Iris pigment epithelial cell (primary cell): ENCODE measurements at places on chromosomes 12 and 14.

GRCh38 chr12:122412851-122413433, 9.5 kb downstream of the CLIP1 start:
- peak; percentile 18 for DNase-seq

DNA sequence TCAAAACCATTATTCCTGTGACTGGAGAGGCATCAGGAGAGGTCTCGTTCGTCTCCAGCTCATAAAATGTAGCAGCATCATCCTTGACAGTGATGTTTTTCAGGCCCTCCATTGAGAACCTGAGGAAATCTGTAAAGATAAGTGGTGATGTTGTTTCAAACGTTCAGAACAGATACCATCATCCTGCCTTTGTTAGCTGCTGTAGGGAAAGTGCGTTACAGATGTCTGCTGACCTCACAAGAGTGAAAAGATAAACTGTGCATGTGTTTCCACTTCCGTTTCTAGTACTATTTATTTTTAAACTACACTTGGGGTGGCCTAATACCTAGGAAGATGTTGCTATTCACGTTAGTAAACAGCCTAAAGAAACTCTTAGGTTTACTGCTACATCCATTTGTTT, 28.4 kb downstream of the BCL2L14 start:
- DNase-seq, result peak; percentile 34

DNA sequence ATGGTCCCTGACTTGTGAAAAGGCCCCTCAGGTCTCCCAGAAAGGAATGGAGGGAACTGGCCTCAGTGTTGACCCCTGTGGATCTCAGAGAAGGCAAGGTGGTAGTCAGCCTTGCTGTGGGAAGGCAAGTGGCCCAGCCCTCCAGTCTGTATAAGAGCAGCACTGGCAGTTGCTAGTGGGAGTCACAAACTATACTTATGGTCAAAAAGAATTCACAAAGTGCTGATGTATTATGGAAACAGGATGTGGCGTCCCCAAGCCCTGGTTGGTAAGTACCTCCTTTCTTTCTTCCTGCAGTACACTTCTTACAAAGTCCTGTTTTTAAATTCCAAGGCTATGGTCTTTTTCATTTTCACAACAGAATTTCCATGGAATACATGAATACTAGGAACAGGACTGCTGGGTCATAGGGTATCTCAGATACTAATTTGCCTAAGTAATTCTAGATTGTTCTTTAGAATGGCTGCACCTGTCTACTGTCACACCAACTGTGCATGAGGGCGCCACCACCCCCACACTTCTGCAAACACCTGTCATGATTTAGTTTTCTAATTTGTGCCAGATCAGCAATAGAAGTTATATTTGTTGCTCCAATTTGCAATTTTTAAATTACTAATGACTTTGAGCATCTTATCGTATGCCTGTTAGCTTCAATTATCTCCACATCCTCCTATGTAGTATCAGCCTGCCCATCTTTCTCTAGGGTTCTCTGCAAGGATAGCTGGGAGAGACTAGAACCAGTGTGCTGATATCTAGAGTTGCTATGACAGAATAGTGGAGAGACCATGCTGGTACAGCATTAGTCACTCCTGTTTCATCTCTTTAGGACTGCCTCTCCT, 40.7 kb upstream of the TMEM263 start:
- DNase-seq, result no peak

DNA sequence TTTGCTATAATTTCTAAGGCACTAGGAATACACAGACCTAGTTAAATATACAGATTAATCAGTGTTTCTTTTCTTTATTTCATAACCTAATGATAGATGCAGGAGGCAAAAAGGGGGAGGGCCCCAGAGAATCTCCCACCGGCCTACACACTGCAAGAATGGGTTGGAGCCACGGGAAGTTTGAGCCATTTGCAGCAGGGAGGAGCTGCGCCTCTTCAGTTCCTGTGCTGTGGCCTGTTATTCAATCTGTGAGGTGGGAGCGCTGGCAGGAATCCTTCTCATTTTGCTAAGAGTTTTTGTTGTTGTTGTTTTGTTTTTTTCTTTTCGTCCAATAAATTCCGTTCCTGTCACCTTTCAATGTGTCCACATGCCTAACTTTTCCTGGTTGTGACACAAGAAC, 251.3 kb upstream of the RPL10L start:
- no peak for DNase-seq

DNA sequence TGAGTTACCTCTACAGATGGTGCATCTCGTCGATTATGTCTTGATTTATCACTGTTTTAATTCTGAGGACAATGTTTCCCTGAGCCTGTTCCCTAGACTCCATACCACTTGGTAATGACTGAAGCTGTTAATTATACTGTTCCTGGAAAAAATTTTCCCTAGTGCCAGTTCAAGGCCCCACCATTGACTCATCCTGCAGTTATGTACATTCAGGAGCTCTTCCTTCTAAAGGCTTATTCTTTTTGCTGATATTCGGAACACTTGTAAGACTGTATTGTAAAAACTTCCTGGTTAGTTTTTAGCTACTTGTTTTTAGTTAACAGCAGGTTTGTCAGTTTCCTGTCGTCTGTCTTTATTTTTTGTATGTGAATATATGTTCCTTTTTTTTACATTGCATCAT, 30.4 kb upstream of the PPP2R5E start:
- peak; percentile 35 for DNase-seq

DNA sequence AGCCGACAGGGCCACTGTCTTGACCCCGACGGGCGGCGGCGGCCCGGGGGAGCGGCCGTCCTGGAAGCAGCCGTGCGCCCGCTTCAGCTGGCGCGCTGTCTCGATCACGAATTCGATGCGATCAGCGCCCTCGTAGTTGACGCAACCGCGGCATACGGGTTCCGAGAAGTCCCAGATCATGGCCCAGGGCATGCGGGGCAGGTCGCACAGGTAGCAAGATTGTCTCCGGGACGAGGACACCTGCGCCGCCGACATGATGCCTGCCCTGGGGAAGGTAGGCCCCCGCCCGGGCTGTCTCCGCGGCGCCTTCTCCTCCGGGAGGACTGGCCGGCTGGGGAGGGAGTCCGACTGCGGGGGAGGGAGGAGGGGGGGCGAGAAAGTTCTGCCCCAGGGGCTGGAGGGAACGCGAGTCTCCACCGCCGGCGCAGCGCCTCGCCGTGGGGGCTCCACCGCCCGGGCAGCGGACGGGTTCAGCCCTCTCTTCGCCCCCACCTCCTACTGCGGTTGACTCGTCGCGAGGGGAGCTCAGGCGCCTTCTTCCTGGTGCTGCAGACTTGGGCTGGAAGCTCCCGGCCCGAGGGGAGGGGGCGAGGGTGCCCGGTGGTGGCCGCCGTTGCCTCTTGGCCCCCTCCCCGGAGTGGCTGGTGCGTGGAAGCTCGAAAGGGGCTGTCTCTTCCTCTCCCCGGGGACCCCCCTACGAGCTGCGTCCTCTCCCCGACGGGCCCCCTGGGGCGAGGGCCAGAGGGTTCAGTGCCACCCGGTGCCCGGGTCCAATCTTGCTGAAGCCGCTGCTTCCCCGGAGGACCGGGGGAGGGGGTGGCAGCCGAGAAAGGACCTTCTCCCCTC, 747 bp downstream of the IRF2BPL start:
- peak; percentile 85 for DNase-seq
